ENCODE measurements at places on chromosomes 1 and 21.
A peak's percentile ranks its signal among the peaks of the same experiment; 100 is the strongest.

- ATAC-seq, result no peak
Observed at GRCh38 chr1:198656500-198656932, 17.7 kb downstream of the PTPRC start.

DNA sequence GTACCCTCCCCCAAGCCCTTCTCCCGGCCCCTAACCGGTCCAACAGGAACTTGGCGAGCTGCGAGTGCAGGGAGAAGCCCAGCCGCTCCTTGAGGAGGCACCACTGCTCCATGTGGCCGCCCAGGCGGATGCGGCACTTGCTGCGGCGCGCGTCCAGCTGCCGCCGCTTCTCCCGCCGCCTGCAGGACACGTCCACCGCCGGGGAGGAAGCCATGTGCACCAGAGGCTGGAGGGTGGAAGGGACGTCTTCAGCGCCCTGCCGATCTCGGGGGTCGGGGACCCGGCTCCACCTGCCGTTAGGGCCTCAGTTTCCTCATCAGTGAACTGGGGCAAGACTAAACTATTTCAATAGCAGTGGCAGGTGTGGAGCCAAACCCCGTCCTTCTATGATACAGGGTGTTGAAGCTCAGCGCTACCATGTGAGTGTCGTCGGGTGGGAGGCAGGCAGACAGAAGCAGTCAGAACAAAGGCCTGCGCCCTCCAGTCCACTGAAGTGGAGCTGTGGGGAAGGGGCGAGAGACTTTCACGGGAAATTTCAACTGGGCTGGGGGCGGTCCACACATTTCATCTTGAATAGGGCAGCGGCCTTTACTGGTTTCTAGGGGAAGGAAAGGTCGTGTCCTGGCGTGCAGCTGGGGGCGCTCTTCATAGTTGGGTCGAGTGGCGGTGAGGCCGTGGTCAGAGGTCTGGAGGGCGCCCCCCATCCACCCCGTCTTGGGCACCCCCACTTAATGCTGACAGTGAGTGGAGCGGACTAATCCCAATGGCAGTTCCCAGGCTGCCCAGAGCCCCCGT is 592 bp downstream of the ZNF692 start:
- ATAC-seq, result peak; percentile 57

DNA sequence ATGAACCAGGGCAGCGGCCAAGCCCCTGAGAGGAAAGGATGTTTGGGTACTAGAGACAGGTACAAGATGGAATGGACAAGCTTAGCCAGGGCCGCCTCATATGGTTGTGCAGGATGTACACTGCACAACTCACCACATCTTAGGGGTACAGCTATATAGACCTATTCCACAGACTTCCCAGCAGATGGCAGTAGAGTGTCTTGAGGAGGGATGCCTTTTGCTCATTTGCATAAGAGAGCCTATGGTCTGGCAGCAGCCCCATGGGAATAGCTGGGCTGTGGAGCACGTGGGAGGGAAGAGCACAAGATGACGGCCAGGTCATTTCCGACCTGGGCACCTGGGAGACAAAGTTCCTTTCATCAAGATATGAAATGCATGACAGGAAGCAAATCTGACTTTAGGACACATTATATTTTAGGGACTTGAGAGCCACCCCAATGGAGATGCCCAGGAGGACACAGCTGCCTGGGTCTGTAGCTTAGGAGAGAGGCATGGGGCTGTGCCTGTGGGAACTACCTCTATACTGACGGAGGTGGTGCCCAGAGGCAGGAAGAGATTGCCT is 215.5 kb downstream of the KCNJ6 start:
- no peak for ATAC-seq

DNA sequence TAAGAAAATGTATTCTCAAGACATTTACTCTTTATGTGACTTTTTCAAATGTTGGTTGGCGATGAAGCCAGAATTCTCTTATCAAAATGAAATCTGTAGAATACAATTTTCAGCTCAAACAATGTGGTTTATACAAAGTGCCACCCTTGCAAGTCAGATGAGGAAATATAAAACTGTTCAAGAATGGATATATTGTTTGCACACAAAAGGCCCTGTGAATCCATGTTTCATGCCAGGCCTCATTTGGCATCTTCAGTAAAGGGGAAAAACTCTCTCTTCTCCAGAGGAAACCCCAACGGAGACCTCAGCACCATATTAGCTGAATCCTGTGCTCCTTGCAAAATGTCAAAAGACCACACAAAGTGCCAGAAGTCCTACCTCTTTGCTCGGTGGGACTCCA is 310.4 kb downstream of the RRAGC start:
- no peak for ATAC-seq

- ATAC-seq, result no peak
Observed at GRCh38 chr1:221824025-221824424, 82.1 kb upstream of the DUSP10 start.

DNA sequence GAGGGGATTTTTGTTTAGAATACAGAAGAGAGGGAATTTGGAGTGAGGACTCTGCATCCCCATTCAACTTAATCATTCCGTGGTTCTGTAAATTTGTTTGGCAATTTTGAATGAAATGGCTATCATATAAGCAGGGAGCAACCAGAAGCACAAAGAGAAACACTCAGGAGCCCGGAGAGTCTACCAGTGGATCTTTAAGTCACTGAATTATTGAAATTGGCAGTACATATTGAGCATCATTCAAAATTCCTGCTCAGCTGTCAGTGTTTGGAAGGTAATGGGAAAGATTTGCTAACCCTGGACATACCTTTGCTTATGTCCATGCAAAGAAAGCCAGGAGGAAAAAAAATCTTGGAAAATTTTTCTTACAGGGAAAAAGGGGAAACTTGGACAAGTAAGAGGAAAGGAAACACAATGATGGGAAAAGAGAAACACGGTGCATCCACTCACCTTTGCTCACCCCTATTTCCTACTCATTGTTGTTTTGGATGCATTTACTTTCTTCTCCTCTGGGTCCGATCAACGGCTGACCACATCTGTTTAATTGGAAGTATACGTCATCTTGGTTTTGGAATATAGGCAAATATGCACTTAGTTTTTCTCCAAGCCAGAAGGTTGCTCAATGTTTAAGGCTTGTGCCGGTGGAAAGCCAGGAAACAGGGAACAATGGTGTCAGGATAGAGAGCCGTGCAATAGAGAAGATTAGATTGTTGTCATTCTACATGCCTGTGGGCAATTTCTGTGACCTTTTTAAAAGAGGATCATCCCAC is 243.0 kb upstream of the LYPLAL1 start:
- peak; percentile 28 for ATAC-seq

DNA sequence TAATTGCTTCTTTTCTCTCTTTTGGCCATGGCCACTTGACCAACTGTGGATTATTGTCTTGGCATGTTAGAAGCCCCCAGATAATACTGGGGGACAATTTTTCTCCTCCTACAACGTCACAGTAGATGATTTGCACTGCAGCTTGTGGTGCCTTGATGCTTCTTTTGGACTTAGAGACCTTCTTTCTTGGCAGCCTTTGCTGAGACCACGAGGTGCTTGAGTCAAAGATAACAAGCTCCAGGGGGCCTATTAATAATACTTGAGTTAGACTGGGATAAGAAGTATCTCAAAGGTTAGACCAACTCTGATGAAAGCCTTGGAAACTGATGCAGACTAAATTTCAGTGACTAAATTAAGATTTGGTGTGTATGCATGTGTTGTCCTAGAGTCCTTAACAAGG is 3.2 kb downstream of the PPP1R12B start:
- ATAC-seq, result no peak

DNA sequence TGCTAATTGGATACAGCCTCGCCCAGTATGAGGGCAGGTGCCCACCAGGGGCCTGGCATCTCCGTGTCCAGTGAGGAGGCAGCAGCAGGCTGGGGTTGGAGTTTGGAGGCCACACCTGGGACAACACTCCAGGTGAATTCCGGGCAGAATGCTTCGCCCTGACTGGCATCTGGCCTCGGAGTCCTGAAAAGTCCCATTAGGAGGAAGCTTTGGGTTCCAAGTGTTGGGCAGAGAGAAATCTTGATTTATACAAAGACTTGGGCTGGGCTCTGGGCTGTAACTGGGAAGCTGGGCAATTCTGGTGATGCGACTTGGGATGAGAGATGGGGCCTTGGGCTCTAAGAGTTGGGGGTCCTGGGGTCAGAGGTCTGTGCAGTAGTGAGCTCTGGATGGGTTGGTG is 48.1 kb upstream of the CSF3R start:
- no peak for ATAC-seq

DNA sequence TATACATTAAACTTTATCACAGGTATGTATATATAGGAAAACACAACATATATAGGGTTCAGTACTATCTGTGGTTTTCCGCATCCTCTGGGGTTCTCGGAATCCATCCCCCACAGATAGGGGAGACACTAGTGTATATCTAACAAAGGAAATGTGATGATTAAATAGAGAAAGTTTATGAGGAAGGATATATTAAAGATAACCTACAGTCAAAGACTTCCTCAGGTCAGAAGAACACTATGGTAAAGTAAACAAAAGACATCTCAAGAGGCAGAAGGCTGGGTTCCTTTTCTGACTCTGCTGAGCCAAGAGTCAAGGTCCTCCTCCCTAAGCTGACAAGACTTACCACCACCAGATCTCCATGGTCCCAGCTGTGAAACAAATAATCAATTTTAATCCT is 12.1 kb downstream of the USP24 start:
- no peak for ATAC-seq

GRCh38 chr1:115791816-115792215 is 23.3 kb upstream of the CASQ2 start:
- no peak for ATAC-seq

DNA sequence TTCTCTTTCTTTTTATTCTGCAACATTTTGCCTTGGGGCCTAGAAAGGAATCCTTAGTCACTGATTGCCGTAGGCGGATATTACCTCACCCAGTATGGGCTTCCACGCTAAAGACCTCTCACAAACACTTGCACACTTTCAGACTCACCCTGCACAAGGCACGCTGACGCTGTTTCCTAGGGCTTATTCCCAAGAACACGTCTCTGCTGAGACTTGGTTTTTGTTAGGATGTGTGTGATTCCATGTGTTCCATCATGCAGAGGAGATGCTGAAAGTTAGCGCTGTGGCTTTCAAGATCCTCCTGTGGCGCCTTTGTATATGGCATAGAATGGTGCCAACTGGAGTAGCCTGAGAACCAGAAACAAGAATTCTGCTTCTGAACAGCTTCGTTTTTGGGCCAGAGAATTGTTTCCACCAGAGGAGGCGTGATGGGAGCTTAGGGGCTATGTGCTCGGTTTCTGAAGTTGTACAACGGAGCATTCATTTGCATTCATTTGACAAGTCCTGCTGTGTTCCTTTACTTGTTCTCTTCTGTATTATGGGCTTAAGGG is 297.0 kb downstream of the DISC1 start:
- no peak for ATAC-seq

GRCh38 chr1:24999906-25000305 is 69.8 kb upstream of the RUNX3 start:
- no peak for ATAC-seq

GRCh38 chr1:19133360-19133759 is 76.7 kb downstream of the UBR4 start:
- ATAC-seq, result no peak

- peak; percentile 28 for ATAC-seq
Observed at GRCh38 chr1:62194651-62195544, at the start of gene L1TD1. Gene L1TD1, plus strand, starts transcription at chr1:62194849. Its CDS starts 11,780 bp downstream, at chr1:62206629.

- ATAC-seq, result no peak
Observed at GRCh38 chr1:6577831-6578525, 1.8 kb upstream of the ZBTB48 start.

GRCh38 chr21:46646541-46647154 is 11.2 kb downstream of the PRMT2 start:
- ATAC-seq, result no peak

GRCh38 chr1:9044236-9044635 is 18.0 kb upstream of the SLC2A7 start:
- ATAC-seq, result no peak

- ATAC-seq, result no peak
Observed at GRCh38 chr1:25199819-25200620, 32.3 kb downstream of the SYF2 start.

- no peak for ATAC-seq
Observed at GRCh38 chr21:42277593-42277992, 37.6 kb downstream of the TFF3 start.

GRCh38 chr1:163897412-163898155 is 575.8 kb downstream of the NUF2 start:
- ATAC-seq, result peak; percentile 77

DNA sequence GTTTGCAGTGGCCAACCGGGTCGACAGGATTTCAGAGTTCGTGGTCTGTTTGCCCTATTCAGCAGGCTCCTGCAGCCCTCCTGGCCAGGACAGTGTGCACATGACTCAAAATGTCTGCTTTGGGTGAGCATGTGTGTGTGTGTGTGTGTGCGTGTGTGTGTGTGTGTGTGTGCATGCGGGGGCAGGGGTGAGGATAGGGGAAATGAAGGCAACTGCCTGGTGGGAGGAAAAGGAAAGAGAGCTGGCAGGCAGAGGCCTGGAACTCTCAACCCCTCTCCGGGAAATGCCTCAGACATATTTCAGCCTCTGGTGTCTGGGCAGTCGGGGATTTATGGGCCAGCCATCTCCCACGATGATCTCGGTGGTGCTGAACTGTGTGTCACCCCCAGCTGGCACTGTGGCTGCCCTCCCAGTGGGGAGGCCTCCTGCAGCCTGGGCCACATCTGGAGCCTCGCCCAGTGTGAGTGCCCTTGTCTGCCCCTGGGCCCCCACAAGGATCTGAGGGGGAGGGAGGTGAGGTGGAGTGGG is 15.2 kb downstream of the CDCP2 start:
- no peak for ATAC-seq

GRCh38 chr1:62064829-62065407 is 129.7 kb upstream of the L1TD1 start:
- ATAC-seq, result no peak

DNA sequence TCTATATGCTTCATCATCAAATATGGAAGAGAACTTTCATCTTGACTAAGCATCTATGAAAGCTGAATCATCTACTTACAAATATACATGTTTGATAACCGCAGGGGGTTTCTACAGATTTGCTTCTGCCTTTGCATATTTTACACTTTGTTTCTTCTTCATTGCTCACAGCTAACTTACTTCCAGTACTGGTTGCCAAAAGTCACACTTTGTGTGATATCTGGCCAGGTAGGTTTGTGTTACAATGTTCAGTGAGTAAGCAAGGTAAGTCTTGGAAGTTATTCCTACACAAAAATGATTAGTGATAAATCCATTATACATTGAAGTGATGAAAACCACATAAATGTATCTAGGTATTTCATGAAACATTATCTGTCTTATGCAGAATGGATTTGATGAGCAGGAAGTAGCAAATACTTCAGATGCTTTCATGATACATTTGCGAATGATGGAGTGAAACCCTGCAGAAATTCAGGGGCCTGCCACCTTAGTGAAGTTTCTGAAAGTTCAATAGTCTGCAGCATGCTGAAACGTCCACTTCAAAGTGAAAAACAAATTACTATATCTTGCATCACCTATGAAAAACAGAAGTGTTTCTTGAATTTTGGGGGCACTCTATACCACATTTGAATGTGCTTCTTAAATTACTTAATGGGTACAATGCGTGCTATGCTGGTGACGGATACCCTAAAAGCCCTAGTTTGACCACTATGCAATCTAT is 187.3 kb downstream of the ATP6V1G3 start:
- ATAC-seq, result no peak

- no peak for ATAC-seq
Observed at GRCh38 chr1:47181095-47181954, 8.5 kb downstream of the PDZK1IP1 start.
